Pons (tissue), 1 donor: ENCODE measurements at places on chromosomes 1 and 21.

DNA sequence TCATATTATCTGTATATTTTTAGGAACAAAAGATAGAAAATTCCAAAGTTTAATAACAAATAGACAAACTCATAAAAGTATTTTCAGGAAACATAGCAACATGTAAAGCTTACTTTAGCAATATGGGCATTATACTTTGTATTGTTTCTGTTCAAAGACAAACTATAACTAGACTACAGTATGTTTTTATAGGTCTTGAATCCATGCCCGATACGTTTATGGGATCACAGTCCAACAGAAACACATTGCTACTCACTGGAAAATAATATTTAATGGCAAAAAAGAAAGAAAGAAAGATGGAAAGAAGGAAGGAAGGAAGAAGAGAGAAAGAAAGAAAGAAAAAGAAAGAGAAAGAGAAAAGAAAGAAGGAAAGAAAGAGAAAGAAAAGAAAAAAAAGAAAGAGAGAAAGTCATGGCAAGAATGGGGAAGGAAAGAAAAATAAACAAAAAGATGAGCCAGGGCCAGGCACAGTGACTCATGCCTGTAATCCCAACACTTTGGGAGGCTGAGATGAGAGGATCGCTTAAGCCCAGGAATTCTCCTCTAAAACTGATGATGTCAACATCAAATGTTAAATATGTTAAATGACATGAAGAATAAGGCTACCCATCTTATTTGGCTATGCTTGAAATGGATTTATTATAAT, 32.7 kb downstream of the TM2D1 start:
- no peak for DNase-seq

GRCh38 chr1:77940921-77941570, 37.8 kb downstream of the FUBP1 start:
- DNase-seq, result no peak

DNA sequence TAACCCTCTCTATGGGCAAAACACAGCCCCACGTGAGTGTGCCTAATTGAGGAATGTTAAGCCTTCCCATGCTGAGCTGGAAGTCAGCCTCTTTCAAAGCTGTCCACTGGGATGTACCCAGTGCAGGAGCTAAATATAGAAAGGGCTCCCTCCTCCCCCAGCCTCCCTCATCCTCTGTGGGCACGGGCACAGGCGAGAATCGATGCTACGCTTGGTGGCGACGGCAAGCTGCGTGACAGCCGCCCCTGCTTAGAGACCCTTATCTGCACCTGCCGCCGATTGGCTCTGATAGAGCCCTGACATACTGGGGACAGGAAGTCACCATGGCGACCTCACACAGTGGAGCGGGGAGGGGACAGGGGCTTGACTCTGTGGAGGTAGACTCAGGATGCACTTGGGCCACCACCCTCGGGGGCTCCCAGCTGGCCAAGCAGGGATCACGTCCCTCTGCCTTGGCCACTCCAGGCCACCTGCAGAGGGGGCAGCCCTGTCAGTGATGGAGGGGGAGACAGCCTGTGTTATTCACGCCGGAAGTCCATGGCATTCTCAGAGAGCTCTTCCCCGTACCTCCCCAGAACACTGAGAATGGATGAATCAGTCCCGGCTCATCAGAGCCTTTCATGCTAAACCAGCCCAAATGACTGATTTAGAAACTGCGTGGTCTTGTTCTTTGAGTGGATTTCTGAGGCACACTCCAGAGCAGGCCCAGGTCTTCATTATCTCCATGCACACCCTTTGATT, 84.8 kb downstream of the KCND3 start:
- no peak for DNase-seq

DNA sequence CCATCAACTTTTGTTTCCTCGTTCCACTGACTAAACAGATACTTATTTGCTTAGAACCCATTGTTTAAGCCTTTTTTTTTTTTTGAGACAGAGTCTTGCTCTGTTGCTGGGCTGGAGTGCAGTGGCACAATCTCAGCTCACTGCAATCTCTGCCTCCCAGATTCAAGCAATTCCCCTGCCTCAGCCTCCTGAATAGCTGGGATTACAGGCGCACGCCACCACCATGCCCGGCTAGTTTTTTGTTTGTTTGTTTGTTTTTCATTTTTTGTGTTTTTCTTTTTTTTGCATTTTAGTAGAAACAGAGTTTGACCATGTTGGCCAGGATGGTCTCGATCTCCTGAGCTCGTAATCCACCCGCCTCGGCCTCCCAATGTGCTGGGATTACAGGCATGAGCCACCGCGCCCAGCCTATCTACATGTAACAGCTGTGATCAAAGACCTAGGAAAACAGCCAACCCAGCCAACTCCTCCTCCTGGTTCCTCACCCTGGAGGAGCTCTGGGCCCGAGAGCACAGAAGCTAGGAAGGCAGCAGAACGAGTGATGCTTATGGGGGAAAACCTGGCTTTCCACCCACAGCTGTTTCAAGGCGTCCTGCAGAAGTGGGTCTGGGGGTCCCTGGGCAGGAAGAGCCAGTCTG, 32.9 kb downstream of the KCNN3 start:
- DNase-seq, result no peak

DNA sequence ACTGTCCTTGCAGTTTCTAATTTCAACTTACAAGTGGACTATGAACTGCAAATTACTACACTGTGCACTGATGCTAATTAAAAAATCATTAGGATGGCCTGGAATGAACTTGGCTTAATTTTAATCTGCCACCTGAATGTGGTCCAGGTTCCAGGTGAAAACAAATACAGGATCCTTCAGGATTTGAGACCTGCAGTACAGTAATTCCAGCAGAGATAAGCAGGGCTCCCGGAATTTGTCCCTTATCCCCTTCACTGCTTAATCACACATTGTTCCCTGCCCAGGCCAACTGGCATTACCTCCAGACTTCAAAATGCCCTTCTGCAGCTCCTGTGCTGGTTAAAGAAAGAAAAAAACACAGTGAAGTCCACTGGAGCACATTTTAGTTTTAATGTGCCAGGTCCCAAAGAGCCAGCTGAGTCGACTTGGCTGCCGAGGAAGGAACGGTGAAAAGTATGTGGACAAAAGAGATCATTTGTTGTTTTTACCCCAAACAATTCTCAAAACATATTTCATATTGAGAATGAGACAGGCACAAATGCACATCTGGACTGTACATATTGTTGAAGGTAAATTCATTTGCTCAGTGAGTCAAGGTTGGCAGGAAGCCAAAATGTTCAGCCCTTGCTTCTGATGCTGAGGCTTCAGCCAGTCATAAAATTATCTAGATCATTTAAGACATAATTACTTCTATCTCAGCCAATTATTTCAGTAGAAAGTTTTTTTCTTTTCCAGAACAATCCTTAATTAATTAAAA, 28.3 kb downstream of the DEGS1 start:
- DNase-seq, result no peak

DNA sequence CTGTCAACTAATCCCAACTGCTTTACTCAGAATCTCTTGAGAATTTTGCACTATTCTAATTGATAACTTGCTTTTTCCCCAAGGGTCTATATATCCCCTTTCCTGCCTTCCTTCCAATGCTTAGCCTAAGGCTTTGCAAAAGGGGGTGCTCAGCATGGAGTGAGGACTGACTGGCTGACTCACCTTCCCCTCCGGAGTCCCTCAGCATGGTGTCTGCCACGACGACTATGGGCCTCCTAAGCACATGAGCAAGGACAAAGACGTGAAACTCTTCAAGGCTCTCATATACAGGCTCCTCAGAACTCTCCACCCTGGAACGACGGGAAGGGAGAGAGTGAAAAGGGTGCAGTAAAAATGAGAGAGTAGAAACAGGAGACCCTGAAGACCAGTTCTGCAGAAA, 13.2 kb upstream of the MTMR11 start:
- DNase-seq, result no peak

GRCh38 chr1:23344987-23345472, 946 bp upstream of the HNRNPR start:
- no peak for DNase-seq

GRCh38 chr1:21277180-21277579, 13.1 kb downstream of the ECE1 start:
- no peak for DNase-seq

- no peak for DNase-seq
Measured at GRCh38 chr1:214316593-214316992, 35.6 kb downstream of the SMYD2 start.

- DNase-seq, result no peak
Measured at GRCh38 chr1:33322870-33323585, 2.1 kb upstream of the A3GALT2 start.

DNA sequence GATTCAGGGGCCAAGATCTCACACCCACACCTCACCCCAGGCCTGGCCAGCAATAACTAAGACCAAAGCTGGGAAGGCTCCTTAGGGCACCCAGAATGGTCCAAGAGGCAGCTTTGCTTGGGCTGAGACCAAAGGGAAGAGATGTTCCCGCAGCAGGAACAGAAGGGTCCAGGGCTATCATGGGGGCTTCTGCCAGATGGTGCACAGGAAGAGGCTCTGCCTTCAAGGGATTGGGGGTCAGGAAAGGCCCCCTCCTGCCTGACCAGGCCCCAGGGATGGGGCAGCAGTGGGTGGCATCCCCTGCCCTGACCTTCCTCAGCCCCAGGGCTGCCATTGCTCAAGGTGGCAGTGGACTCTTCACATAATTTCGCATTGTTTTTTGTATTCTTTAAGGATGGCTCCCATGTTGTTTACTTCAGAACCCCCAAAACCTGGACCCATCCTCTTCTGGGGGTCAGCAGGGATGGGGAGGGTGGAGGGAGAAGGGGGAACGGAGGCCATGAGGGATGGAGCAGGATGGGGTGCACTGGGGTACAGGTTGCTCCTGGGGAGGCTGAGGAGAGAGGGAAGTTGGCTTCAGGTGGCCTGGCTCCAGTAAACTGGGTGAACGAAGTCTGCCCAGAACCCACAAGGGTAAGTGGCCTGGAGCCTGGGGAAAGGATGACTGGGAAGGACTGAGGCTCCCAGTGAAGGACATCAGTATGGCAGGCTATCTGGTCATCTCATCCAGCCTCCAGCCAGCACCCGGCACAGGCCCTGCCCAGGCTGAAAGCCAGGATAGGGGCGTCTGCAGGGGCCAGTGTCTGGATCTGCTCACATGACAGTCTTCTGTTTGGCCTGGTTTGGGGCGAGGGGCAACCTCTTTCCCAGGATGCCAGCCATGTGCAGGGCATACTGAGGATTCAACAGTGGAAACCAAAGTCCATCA, 2.6 kb upstream of the NADK start:
- DNase-seq, result no peak

- DNase-seq, result no peak
Measured at GRCh38 chr1:54016343-54017282, 1.4 kb downstream of the LDLRAD1 start.

DNA sequence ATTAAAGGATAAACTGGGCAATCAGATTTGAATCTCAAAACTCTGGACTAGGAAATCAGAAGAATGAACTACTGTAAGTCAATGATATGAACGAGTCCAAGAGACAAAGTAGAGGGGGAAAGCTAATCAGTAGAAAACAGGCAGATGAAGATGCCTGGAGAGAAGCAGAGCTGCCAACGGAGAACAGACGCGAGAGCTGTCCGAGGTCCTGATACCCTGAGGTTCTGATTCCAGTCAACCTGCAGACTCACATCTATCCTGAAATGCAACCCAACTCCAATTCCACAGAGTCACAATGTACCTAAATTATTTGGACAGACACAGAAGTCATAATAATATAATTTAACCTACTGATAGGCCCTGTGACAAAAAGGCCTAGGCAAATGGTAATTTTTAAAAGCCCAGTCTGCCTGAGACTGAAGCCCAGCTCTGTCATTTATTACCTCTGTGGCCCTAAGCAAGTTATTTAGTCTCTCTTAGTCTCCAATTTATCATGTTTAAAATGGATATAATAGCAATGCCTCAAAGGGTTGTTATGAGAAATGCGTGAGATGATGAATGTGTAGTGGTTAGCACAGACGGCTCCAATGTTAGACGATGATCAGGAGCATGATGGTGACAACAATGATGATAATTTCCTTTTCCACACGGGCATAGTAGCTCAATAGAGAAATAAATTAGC, 33.4 kb downstream of the RGS7 start:
- DNase-seq, result no peak

DNA sequence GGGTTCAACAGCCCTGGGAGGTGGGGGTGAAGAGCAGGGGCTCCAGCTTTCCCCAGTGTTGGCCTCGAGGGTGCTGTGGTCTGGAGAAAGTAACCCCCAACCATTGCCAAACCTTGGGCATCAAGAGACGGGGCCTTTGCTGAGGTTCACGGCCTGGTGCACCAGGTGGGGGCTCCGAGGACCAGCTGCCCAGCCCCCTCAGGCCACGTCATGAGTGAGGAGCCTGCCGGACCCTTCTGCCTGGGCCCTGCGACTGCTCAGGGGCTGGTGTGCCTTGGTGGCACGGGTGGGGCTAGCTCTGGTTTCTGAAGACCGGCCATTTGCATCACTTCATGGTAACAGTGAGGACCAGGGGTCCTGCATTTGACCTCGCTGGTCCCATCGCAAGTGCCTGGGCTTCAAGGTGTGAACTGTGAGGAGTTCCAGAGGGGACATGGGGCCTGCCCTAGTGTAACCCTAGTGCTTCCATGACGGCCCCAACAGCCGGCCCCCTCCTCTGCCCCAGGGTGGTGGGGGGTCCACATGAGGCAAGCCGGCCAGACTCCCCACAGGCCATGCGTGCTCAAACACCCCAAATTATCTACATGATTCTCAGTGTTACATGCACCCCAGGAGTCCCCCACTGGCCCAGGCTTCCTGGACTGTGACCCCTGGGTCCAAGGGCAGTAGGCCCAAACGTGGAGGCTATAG, 13.5 kb downstream of the MORN1 start:
- no peak for DNase-seq

DNA sequence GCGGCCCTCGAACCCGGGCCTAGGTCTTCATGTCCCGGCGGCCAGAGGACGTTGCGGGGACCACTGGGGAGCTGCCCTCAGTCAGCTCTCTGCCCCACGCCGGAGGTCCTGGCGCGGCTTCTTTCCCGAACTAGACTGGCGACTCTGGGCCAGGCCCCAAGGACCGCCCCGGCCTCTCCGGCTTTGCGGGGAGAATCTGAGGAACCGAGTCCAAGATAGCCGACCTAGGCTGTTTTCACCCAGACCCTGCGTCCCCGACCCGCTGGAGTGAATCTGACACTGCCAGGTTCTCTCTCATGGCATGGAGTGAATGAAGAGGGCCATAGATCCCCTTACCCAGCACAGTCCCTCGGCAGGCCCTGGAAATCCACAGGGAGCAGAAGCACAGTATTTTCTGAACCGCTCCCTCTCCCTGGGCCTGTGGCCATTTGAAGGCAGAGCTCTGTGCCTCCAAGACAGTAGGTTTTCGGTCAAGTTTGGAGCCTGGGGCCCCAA, 9.9 kb upstream of the BARHL2 start:
- DNase-seq, result no peak

DNA sequence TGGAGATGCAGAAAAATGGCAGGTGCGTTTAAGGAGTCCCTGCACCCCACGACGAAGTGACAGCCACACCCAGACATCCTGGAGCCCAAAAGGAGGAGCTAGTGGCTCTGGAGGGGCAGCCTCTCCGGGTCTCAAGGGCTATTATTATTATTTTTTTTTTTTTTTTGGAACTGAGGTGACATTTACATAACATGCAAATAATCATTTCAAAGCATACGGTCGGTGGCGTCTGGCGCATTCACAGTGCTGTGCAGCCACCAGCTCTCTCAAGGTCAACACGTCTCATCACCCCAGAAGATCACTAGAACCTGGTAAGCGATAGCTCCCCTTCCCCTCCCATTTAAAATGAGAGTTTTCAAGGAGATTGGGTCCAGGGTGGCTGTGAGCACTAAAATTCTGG, 67.5 kb upstream of the PDE9A start:
- no peak for DNase-seq
